ENCODE measurements at places on chromosomes 11 and 22.

- DNase-seq: no peak
These were observed 26.6 kb upstream of the EI24 start for GRCh38 chr11:125542709-125543108.

DNA sequence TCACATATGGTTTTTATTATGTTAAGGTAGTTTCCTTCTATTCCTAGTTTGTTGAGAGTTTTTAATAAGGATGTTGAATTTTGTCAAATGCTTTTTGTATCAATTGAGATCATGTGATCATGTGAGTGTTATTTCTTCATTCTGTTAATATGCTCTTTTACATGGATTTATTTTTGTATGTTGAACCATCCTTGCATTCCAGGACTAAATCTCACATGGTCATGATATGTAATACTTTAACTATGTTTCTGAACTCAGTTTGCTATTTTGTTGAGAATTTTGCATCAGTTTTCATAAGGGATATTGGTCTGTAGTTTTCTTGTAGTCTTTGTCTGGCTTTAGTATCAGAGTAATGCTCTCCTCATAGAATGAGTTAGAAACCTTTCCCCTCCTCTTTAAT, 43.2 kb downstream of the KCNQ1 start:
- DNase-seq: no peak

DNA sequence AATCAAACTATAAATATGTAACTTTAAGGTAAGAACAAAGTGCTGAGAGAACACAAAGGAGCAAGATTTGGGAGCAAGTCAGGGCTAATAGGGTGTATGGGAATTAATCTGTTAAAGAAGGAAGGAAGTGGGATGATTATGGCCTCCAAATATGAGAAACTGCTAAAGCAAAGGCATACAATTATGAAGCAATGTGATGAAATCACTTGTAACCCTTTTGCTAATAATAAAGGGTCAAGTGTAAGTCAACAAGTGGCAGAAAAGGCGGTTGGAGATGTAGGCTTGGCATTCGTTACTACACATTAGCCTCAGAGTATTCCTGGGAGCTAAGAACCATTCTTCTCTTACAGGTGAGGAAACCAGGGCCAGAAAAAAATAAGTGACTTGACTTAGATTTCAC, 1002.3 kb upstream of the TENM4 start:
- no peak for DNase-seq

- DNase-seq: no peak
These were observed 84.7 kb downstream of the HSD17B12 start for GRCh38 chr11:43765194-43765593.

DNA sequence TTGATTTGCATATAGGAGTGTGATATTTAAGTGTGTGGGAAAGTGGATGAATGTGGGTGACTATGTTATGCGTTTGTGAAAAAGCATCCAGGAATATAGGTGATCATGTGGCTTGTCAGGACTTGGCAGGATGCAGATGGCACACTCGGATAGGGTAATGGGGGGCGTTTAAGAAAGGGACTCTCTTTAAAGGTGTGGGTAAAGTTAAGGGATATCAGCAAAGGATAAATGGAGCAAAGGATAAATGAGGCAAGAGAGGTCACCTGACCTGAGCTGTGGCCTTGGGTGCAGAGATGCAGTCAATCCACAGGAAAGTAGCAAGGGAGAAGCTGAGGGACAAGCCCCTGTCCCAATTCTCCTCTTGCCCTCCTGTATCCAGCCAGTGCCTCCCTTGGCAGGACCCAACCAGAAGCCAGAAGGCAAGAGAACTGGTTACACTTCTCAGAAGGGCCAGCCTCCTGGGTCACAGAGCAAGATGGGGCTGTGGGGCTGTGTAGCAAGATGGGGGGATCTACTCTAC, 47.5 kb upstream of the GRAMD1B start:
- DNase-seq: no peak

GRCh38 chr11:124612045-124612444, 817 bp downstream of the PANX3 start:
- DNase-seq: no peak

GRCh38 chr11:124195189-124195734, 12.1 kb downstream of the OR10D3 start:
- peak; percentile 27 for DNase-seq

DNA sequence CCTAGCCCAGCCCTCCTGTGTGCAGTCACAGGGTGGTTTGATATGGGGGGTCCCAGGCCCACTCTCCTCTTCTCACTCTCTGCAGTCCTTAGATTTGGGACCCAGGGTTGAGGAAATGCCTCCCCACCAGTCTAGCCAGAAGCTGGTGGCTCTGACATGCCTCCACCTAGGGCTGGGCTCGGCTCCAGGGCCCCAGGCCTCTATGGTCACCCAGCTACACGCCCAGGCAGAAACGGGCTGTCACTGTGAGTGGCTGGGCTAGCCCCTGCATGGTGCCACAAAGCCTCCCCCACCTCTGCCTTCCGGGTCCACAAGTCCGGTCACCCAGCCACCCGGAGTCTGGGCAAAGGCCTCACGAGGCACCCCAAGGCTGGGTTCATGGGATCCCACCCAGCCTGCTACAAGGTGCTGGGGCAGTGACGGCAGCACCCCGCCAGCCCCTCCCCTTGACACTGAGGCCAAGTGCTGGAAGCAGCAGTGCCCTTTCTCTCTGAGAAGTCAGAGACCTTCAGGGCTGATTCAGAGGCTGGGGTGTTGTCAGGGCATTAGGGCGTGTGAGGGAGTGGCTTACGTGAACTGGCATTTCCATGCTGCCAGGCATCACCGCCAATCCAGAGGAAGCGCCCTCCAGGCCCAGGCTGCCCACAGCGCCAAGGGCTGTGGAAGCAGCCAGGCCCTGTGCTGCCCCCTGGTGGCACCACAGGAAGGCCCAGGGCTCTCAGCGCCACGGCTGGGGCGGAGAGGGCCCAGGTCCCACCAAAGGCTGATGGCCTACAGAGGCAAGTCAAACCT, 638 bp upstream of the PITPNM1 start:
- peak; percentile 92 for DNase-seq

DNA sequence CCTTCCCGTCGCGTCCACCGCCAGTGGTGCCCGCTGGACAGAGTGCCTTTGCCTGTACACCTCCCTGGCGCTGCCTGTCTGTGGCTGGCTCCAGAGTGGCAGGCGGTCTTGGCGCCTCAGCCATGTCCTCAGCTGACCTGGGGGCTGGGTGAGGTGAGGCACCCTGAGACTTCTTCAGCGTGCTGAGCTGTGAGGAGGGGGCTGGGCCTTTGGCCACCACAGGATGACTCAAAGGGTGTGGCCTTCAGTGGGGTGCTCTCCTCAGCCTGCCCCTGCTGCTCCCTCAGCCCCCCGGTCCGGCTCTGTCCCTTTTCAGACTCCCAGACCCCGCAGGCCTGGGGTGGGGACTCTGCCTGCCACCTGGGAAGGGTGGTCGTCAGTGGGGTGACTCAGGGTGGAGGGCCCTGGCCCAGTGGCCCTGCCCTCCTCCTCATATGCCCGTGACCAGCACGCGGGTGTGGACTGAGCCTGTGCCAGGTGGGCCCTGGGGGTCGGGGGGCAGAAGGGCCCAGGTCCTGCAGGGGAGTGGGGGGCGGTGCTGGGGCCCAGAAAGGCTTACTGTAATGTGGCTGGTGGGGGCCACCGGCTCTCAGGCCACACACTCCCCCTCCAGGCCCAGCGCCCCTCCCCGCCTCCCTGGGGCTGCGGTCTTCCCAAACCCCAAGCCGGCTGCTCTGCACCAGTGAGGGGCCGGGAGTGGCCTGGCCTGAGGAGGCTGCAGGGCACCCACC, 15.9 kb downstream of the CRELD2 start:
- no peak for DNase-seq

DNA sequence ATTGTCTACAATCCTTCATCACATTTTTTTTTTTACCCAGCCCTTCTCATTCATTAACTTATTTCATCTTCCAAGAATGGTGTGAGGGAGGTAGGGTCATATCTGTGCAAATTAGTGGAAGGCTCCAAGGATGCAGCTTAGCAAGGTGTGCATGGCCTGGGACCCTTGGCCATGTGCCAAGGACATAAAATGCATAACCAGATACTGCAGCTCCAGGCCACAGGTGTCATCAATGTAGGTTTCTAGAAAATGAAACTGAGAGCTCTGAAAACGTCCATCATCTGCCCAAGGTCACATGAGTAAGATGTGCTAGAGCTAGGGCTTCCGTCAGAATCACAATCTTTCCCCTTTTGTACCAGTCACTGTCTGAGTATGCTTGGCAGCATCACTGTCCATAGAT, 29.8 kb downstream of the ANKK1 start:
- DNase-seq: no peak

GRCh38 chr22:48945621-48946458, 881.8 kb downstream of the BRD1 start:
- no peak for DNase-seq

- no peak for DNase-seq
These were observed 184.9 kb downstream of the BLID start for GRCh38 chr11:121931121-121931520.

GRCh38 chr11:18618342-18619025, 15.7 kb downstream of the SPTY2D1 start:
- DNase-seq: no peak

DNA sequence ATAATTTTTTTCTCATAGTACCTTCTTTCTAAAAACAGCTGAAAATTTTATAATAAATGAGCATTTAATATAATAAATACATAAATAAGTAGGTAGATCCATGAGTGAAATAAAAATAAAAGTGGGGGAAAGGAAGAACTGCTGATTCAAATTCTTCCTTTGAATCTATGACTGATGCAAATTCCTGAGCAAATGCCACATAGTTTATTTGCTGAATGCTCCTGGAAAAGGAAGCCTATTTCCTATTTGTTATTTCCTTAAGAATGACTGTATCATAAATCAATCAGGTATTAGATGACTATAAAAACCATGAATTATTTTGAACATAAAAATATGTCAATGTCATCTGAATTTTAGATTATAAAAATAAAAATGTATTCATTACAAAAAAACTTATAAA, 16.6 kb downstream of the BTBD10 start:
- no peak for DNase-seq

GRCh38 chr11:30489511-30489910, 96.6 kb downstream of the MPPED2 start:
- no peak for DNase-seq

Measured in stimulated activated CD4-positive, alpha-beta T cell treated with anti-CD3 and anti-CD28 coated beads, Interleukin-4, amount 100 ng/mL, for 48 hours (primary cell).